ENCODE measurements at places on chromosomes 5 and 9. TPM values are rescaled to one million over a fixed set of nuclear protein-coding genes. Genes with fewer than 3 reads are reported as not detected.

SLC6A18 gene
- not detected for total RNA-seq

ZNF366 gene
- total RNA-seq = 0.13 TPM

SMIM33 gene
- 0.13 TPM for total RNA-seq

GABRA1 gene
- total RNA-seq = not detected

NPDC1 gene
- total RNA-seq = 57.0 TPM

TUT7 gene
- total RNA-seq = 45.4 TPM

MLLT3 gene
- total RNA-seq = 51.8 TPM

ST8SIA4 gene
- total RNA-seq = 36.9 TPM

GRM6 gene
- total RNA-seq = not detected

MAMDC4 gene
- total RNA-seq = 10.7 TPM

GPX8 gene
- not detected for total RNA-seq

SNCB gene
- not detected for total RNA-seq

DNA sequence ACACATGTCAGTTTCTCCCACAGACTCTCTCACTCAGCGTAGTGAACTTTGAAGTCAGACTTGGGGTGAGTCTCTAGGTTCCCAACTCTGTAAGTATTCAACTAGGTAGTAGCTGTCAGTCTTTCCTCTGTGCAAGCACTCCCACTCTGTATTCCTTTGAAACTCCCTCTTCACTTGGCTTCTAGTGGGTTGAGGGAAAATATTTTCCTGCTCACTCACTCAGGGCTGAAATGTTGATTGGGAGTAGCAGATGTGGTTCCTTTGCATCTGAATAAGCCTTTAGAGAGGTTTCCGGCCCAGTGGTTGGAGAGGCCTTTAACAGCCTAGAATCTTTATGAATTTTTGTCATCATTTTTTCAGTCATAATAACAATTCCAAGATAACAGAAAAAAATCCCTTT is 18.1 kb upstream of the ARRDC3 start:
- DNase-seq = no peak

DNA sequence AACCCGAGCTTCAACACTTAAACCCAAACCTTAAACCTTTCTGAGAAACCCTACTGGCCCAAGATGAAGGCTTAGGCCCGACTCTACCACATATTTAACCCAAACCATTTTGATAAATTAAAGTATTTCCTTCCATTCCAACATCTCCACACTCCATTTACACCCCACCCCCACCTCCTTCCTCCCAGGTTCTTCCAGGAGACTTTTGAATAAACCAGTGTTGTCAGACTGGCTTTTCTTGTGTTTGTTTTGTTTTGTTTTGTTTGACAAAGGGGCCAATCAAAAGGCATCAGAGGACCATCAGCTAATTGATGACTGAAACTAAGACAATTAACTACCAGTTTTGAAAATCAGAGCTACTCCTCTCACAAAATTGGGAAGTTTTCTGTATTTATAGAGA is 4.6 kb upstream of the ZNF608 start:
- no peak for DNase-seq

- no peak for DNase-seq
Observed at GRCh38 chr5:84290161-84290560, 94.5 kb downstream of the EDIL3 start.

DNA sequence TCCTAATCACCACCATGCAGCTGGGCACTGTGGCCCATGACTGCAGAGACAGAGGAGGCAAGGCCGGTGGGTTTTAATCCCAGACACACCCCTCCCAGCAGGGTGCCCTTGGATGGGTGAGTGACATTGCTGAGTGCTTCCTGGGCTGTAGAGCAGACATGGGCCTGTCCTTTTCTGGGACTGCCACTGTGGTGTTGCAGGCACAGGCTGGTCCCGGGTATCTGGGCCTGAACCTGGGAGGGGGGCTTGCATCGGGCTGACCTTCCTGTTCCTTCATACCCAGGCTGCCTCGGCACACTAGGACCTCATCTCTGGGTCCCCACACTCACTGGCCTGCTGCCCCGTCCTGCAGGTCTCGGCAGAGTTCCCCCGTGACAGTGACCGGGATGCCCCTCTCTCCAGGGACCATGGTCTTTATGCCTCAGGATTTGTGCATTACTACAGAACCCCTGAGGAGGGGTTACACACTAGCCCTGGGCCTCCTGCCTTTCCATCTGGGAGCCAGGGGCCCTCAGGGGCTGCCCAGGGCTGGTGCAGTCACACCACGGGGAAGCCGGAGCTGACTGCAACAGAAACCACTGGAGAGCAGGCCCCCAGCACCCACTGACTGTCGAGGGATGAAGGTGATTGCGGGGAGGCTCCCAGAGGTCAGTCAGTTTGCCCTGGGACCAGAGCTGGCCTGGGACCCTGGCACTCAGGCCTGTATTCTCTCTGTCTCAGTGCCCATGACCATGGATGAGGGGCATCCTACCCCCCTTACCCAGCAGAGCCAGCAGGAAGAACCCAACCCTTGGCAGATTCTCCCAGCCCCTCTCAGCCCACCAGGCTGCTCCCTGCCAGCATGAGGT is 8.9 kb upstream of the SLC25A48 start:
- DNase-seq = no peak

GRCh38 chr5:111950660-111951059 is 193.7 kb upstream of the NREP start:
- DNase-seq = no peak

- no peak for DNase-seq
Observed at GRCh38 chr9:111598733-111599091, 735 bp downstream of the PTGR1 start.

GRCh38 chr9:108784998-108785397 is 70.8 kb downstream of the ACTL7B start:
- no peak for DNase-seq

- no peak for DNase-seq
Observed at GRCh38 chr9:70530716-70531115, 116.3 kb upstream of the KLF9 start.

DNA sequence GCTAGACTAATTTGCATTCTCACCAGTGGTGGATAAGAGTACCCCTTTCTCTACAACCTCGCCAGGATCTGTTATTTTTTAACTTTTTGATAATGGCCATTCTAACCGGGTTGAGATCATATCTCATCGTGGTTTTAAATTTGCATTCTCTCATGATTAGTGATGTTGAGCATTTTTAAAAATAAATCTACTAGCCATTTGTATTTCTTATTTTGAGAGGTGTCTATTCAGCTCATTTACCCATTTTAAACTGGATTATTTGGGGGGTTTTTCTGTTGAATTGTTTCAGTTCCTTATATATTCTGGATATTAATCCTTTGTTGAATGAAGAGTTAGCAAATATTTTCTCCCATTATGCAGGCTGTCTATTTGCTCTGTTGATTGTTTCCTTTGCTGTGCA is 139.6 kb downstream of the ARSB start:
- no peak for DNase-seq

GRCh38 chr5:147578228-147579024 is 68.6 kb upstream of the DPYSL3 start:
- no peak for DNase-seq

DNA sequence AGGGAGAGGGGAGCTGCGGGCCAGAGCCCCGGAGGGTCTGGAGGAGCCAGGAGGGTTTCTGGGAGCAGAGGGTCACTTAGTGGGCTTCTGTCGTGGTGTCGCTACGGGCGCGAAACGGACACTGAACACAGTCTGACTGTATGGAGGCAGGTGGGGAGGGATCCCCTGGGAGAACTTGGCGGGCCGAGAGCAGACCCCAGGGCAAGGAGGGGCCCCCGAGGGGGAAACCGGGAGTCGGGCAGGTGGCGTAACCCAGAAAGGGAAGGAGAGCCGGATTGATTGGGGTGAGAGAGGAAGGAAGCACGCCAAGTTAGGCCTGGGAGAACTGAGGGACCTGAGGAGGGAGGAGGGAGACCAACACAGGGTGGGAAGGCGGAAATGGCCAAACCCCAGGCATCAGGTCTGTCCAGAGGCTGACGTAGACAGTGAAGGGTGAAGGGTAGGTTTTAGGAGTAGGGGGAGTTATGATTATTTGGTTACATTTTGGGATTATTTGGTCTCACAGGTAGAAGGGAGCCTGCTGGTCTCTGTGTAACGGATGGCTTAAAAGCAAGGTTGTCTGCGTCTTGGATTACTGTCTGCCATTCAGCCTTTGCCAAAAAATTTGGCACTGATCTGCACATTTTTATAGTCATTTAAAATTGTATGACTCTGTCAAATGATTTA is 3.3 kb upstream of the MSMP start:
- no peak for DNase-seq

- no peak for DNase-seq
Observed at GRCh38 chr5:135851186-135851914, 16.9 kb downstream of the SLC25A48 start.

DNA sequence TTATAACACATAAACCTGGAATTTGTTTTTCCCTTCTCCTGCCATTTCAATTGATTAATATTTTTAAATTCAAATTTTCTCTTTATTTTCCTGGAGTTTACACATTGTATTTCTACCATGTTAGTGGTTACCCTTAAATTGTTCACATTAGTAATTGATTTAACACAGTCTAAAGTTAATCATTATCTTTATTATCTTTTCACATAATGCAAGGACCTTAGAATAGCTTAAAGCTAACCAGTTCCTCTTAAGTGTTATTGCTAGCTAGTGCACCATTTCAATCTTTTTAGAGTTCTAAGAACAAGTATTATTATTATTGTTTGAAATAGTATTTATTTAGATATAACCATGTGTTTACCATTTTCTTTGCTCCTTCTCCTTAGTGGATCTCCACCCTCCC is 251.2 kb upstream of the FBXL7 start:
- no peak for DNase-seq

- no peak for DNase-seq
Observed at GRCh38 chr9:135320943-135321342, 158.6 kb upstream of the PPP1R26 start.

DNA sequence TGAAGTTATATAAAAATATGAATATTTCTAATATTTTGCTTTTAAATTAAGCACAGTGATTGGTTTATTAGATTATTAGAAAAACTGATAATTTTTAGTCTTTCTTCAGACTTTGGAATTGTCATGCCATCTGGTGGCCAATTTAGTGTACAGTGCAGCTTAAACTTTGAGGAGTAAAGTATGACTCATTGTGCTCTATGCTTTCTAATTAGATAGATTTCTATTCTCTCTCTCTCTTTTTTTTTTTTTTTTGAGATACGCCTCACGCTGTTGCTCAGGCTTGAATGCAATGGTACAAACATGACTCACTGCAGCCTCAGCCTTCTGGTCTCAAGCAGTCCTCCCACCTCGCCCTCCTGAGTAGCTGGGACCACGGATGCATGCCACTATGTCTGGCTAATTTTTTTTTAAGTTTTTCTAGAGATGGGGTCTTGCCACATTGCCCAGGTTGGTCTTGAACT is 42.1 kb upstream of the GPR21 start:
- no peak for DNase-seq

DNA sequence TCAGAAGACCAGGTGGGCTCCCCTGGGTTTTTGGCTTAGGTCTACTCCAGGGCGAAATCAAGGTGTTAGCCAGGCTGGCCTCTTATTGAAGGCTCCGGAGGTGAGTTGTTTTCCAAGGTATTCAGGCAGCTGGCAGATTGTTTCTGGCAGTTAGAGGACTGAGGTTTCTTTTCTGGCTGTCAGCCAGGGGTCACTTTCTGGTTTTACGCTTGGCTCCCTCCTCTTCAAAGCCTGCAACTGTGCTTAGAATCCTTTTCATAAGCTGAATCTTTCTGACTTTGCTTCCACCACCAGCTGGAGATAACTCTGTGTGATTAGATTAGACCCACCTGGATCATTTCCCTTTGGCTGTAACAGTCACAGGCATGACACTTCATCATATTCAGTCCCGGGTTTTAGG is 24.6 kb downstream of the RFK start:
- no peak for DNase-seq

GRCh38 chr9:8963885-8964284 is 1164.3 kb upstream of the DMAC1 start:
- DNase-seq = no peak

- DNase-seq = no peak
Observed at GRCh38 chr9:121266906-121267650, 884 bp upstream of the GSN start.

GRCh38 chr5:13591621-13592020 is 352.9 kb downstream of the DNAH5 start:
- no peak for DNase-seq

GRCh38 chr9:82894961-82895821 is 167.8 kb downstream of the RASEF start:
- DNase-seq = no peak

GRCh38 chr9:113311961-113312360 is 8.8 kb upstream of the RNF183 start:
- DNase-seq = no peak

DNA sequence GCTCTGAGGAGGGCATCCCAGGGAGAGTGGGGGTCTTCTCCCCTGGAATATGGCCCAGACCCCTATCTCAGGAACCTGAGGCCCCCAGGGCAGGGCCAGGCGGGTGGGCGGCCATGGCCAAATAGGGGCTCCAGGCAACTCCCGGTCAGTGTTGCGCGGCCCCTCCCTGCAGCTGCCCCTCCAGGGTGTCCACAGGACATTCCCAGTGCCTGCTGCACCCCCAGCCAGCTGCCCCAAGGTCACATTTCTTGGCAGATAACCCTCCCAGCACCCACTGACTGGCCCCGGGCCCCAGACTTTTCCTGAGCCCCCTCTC is 53.6 kb upstream of the EGFL7 start:
- DNase-seq = no peak

GRCh38 chr9:83588256-83588655 is 34.7 kb upstream of the IDNK start:
- no peak for DNase-seq

DNA sequence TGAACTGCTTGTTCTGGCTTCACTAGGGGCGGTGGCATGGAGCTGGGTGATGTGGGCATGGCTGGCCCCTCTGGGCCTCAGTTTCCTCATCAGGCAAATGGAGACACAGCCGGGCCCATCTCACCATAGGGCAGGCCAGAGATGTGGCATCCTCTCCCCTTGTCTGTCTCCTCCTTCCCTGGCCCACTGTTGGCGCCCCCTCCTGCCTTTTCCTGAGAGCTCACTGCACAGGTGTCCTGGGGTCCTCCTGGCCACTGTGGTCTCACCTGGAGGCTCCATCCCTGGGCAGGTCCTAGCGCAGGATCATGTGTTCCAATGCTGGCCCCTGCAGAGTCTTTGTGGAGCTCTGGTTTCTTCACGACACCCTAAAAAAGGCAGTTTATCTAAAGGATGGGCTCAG is 53.5 kb downstream of the NEK6 start:
- DNase-seq = no peak

DNA sequence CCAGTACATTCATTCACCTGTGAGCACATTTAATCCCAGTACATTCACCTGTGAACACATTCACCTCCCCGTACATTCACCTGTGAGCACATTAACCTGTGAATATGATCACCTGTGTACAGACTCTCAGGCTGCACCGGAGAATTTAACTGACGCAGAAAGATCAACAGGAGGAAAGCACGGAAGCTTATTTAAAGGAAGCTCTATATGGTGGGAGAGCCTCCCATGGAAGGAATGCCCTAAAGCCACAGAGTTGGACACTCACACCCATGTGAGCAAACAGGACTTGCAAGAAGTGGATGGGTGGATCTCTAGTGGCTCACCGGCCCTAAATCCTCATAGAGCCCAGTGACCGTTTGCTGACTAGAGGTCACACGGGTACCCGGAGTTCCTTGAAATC is 38.2 kb downstream of the TRIP13 start:
- DNase-seq = no peak
